ENCODE measurements at places on chromosomes 7 and 10.

- no peak for DNase-seq
Observed at GRCh38 chr10:100184840-100185239, 989 bp downstream of the ERLIN1 start.

DNA sequence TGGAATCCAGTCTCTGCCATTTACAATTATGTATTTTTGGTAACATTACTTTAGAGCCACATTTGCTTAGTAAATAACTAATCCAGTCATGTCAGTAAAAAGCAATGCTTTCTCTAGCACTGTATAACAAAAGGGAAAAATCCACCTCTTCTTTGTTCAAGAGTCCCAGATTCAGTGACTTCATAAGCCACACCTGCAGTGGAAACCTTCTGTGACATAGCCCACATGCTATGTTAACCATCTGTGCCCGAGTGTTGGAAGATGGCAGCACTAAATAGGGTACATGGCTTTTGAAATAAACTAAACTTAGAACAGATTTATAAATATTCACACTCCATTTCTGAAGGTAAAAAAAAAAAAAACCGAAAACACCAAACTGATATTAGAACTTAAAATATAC is 83.0 kb downstream of the CTTNBP2 start:
- DNase-seq, result no peak

DNA sequence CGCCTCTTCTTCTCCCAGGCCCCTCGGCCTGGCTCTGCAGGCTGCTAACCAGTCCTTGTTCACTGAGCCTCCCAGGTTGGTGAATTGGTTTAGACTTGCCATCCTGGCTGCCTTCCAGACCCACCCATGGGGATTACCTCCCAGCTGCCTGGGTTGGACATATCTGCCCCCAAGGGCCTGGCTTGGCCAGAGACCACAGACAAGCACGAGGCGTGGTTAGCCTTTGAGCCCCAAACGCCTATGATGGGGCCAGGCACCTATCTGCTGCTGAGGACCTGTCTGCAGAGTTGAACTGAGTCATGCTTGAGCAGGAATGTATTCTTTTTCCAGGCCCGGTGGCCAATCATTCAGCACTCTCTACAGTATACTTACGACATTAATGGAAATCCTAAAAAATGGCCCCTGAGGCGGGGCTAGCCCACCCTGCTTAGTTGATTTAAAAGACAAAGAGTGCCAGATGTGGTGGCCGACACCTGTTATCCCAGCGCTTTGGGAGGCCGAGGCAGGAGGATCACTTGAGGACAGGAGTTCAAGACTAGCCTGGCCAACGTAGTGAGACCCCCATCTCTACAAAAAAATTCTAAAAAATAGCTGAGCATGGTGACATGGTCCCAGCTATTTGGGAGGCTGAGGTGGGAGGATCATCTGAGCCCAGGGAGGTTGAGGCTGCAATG is 361.5 kb downstream of the FRMD4A start:
- no peak for DNase-seq

GRCh38 chr7:147081117-147081516 is 964.5 kb downstream of the CNTNAP2 start:
- DNase-seq, result no peak

DNA sequence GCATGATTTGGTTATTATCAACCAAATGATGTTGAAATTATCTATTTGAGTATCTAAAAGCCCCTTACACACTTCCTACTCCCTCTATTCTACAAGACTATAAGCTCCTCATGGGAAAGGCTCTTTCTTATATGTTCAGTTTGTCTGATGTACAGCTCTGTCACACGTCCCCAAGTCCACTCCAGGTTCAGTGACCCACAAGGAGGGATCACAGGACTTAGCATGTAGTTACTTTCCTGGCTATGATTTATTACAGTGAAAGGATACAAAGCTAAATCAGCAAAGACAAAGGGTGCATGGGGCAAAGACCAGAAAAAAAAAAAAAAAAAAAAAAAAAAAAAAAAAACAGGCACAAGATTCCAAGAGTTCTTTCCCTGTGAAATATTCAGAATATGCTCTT is 125.6 kb upstream of the TMEM106B start:
- DNase-seq, result no peak

- DNase-seq, result no peak
Observed at GRCh38 chr10:116271593-116272439, 1.2 kb downstream of the GFRA1 start.

DNA sequence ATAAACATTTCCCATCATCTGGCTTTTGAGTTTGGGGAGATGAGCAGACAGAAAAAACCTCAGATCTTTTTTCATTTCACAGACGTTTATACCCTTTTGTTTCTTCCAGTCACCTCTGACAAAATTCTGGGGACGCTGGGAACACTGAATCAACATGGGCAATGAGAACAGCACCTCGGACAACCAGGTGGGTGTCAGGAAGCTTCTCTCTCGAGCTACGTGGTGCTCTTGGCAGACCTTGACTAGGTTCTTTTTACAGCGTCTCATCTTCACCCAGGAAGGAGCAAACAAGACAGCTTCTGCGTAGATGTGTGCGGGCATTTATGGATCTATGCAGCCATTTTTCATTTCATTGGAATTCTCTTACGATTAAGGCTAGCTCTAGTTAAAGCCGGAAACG is 32.9 kb downstream of the TACC2 start:
- DNase-seq, result no peak

GRCh38 chr7:33725111-33726025 is 180.0 kb upstream of the BMPER start:
- DNase-seq, result no peak

GRCh38 chr7:37208528-37208927 is 240.1 kb downstream of the ELMO1 start:
- peak; percentile 17 for DNase-seq

DNA sequence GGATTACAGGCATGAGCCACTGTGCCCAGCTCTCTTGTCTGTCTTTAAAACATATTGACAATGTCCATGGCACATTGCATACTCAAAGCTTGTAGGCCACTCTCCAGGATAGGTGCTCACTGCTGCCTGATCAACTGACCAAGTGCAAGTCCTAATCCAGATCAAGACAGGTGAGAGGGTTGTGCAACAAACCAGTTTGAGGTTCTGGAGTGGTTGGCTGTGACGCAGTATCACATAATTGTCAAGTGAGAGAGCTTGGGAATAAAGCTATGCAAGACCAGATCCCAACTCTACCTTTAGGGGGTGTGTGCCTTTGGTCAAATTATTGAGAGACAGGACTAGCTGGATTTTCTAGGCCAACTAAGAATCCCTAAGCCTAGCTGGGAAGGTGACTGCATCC is 43.0 kb upstream of the OPN4 start:
- DNase-seq, result no peak

GRCh38 chr10:42875798-42876341 is 93.3 kb downstream of the BMS1 start:
- DNase-seq, result no peak

GRCh38 chr7:2018569-2019460 is 213.9 kb downstream of the MAD1L1 start:
- no peak for DNase-seq

- no peak for DNase-seq
Observed at GRCh38 chr10:126468876-126469643, 80.8 kb upstream of the ADAM12 start.

- no peak for DNase-seq
Observed at GRCh38 chr7:17984288-17984687, 43.4 kb downstream of the PRPS1L1 start.

GRCh38 chr7:91109200-91109599 is 155.0 kb upstream of the FZD1 start:
- no peak for DNase-seq

DNA sequence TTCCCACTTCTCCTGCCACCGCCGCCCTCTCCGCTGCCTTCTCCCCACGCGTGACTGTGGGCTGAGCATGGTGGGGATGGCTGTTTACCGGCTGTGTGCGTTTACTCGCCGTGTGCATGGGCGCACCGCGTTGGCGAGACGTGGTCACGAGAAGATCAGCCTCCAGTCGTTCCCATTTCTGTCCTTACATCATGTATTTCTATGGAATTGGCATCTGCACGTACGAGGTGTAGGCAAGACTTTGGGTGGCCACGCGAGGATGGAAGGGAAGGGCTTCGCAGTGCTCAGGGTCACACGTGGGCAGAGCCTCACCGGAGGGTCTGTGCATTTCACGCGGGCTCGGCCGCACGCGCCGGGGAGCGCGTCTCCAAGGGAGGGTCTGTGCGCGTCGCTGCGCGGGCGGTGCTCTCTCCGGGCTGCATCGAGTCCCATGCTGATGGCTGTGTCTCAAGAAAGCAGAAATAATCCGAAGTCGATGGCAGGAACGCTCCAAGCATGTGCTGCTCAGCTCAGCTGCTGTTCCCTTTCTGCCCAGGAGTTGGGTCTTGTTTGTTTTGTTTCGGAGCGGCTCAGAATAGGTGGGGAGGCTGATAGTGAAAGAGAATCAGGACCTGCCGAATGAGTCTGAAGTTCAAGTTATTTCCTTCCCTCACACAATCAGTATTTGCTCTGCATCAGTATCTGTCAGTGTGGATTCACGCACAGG is 973 bp downstream of the CAMK1D start:
- DNase-seq, result peak; percentile 55

DNA sequence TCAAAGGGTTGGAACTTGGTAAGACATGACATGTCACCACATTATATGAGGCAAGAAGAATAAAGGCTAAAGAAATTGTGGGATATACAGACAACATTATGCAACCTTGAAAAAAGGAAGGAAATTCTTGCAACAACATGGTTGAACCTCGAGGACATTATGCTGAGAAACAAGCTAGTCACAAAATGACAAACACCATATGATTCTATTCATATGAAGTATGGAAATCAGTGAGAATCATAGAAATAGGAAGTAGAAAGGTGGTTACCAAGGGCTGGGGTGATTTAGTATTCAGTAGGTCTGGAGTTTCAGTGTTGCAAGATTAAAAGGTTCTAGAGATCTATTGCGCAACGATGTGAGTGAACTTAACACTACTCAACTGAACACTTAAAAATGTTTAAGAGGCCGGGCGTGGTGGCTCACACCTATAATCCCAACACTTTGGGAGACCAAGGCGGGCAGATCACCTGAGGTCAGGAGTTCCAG is 126.9 kb upstream of the TBX20 start:
- DNase-seq, result no peak

DNA sequence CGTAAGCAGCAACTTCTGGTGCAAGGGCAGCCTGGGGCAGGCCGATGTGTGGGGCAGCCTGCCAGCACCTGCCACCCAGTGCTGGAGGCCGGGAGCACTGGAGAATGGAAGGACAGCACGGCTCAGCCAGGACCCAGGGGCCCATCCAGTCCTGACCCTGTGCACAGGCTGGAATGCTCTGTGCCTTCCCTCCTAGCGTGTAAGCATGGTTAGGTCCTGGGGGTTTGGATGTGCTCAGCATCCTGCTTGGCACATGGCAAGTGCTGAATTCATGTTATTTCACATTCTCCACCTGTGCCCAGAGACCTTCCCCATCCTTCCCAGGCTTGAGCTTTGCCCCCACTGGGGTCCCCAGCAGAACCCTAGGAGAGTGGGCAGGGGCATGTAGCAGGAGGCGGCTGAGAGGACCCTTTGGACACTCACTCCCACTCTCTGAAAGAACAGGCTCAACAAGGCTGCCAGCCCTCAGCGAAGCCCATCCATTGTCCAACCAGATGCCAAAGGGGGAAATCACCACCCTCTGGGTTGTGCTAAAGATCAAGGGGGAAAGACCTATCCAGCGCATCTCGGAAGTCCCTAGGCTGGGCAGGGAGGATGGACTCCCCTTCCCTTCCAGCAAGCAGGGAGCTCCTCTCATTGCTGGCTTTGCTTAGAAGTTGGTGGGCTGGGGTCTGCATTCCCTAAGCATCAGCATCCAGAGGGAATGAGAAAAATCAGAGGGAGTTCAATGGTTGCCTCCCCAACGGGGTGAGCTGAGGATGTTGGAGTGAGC is 29.7 kb downstream of the ANXA8 start:
- DNase-seq, result no peak

GRCh38 chr7:157987906-157988305 is 599.7 kb downstream of the PTPRN2 start:
- no peak for DNase-seq

- no peak for DNase-seq
Observed at GRCh38 chr10:120132811-120133210, 240.3 kb downstream of the SEC23IP start.

- no peak for DNase-seq
Observed at GRCh38 chr10:54159924-54160323, 641.1 kb downstream of the PCDH15 start.

- DNase-seq, result no peak
Observed at GRCh38 chr7:159038066-159038465, 106.6 kb downstream of the VIPR2 start.

GRCh38 chr7:29432721-29433120 is 130.9 kb upstream of the PRR15 start:
- DNase-seq, result no peak

GRCh38 chr10:43138757-43139241 is 554 bp downstream of the CSGALNACT2 start:
- no peak for DNase-seq

- peak; percentile 8 for DNase-seq
Observed at GRCh38 chr7:21587139-21587784, 44.4 kb downstream of the DNAH11 start.

DNA sequence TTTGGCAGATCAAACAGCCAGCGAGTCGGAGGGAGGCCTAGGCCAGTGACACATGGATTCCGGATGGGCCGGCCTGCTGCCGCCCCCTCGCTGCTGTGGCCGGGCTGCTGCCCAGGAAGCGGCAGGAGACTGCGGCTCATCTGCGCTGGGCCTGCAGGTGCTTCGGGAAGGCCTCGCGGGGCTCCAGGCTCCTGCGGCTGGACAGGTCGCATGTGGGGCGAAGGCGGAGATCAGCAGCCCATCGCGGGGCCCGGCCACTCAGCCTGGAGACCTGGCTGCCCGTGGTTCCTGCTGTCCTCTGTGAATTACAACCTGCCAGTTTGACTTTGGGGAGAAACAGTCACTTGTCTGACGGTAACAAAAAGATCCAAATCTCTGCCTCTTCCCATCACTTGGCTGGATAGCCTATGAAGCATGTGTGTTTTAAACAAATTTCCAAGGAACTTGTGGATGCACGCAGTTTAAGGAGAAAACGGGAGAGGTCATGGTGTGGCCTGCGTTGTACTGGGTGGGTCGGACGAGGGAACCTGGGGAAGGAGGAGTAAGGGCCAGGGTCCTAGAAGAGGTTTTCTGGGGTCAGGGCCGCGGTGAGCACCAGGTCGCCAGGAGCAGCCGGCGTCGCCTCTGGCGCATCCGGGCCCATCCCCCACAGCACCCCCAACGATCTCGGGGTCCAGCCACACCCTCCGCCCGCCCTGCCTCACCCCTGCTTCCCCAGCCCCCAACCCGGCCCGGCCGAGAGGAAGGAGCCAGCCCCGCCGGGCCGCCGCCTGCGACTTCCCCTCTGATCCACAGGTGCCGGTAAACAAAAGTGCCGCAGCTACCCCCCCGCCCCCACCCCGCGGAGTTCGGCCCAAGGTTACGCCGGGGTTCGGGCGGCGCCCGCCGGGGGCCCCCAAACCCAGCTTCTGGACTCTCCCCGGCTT is 1.6 kb downstream of the SPOCK2 start:
- DNase-seq, result no peak

DNA sequence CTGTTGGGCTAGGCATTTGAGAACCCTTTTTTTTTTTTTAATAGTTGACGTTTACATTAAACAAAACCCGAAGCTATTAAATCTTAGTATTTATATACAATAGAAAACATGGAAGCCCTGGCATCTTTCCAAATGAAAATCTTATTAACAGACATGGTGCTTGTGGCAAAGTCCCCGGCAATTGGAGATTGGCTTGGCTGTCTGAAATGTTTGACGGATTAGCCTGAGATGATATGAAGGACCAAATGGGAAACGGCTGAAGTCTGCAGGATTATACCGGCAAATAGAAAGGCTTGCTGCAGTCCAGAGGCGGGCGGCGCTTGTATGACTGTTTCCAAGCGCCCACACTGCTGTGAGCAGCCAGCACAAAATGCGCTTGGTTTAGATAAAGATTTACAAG is 105.6 kb downstream of the BUB3 start:
- no peak for DNase-seq

All from thymus (tissue), 14 donors.